NCI-H510A (cell line): ENCODE measurements at places on chromosomes 7 and 10.

DNA sequence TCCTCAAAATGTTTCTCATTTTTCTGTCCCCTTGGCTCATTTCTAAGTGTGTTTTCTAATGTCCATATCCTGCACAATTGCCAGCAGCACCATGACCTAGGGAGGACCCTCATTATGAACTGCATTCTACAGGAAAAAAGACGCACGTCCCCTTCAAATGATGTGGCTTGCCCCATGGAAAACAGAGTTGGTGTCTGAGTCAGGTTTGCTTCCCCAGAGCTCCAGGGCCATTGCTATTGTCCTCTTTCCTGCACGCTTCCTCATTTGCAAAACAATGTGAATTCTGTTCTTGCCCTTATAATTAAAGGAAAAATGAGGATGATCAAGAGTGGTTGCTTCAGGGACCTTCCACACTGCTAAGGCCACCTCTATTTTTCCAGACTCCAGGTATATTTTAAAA is 14.7 kb upstream of the ASB4 start:
- no peak for DNase-seq

GRCh38 chr7:156347132-156347531 is 293.4 kb upstream of the RNF32 start:
- DNase-seq = no peak

- DNase-seq = no peak
These were observed 13.6 kb upstream of the MYL7 start for GRCh38 chr7:44154703-44155102.

DNA sequence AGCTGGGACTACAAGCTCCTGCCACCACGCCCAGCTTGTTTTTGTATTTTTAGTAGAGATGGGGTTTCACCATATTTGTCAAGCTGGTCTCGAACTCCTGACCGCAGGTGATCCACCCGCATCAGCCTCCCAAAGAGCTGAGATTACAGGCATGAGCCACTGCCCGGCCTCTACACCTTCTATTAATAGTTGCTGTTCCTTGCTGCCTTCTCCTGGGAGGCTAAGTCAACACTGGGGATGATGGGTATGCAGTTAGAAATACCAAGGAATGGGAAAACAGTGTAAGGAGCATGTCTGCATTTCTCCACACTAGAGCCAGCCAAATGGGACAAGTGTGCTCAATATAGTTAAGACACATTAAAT is 97.3 kb upstream of the PDLIM1 start:
- DNase-seq = no peak

- DNase-seq = no peak
These were observed 15.6 kb downstream of the HIBADH start for GRCh38 chr7:27647046-27647445.

DNA sequence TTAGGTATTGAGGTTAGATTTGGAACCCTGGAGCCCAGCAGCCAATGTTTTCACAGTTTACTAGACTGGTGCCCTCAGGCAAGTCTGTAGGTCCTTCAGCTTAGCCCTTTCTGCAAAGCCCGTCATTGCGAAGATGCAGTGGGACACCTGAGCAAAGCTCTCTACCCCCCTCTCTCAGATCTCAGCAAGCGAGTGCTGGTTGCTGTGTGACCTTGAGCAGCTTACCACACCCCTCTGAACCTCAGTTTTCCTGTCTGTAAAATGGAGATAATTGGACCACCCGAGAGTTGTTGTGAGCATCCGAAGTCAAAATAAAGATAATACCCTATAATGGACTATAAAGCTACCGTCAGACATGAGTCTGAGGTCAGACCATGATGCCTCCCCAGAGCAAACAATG is 3.7 kb downstream of the NPC1L1 start:
- DNase-seq = no peak
